ENCODE measurements at places on chromosomes 2 and 18.

GRCh38 chr2:145028101-145028920 lies 508.4 kb upstream of the ZEB2 start:
- DNase-seq, result no peak

GRCh38 chr2:241179899-241180298 lies 8.6 kb upstream of the ANO7 start:
- DNase-seq, result peak; percentile 52

DNA sequence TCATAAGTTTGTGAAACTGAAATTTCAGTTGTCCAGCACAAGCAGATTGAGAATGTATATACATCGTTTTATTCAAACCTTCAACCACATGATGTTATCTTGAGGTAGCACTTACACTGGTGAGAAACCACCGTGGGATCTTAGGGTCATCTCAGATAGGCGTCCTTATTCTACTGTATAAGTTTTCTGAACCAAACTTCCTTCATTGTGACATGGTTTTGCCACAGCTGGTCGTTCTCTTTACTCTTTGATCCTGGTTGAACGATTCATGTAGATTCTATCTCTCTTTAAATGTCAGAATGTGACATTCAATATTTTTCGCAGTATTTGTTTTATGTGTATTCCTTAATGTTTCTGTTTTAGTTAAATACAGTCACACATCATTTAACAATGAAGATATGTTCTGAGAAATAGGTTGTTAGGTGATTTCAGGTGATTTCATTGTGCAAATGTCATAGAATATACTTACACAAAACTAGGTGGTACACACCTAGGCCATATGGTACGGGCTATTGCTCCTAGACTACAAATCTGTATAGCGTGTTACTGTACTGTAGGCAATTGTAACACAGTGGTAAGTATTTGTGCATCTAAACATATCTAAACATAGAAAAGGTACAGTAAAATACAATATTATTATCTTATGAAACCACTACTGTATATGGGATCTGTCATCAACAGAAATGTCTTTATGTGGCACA lies 17.9 kb upstream of the ARHGAP25 start:
- DNase-seq, result no peak

DNA sequence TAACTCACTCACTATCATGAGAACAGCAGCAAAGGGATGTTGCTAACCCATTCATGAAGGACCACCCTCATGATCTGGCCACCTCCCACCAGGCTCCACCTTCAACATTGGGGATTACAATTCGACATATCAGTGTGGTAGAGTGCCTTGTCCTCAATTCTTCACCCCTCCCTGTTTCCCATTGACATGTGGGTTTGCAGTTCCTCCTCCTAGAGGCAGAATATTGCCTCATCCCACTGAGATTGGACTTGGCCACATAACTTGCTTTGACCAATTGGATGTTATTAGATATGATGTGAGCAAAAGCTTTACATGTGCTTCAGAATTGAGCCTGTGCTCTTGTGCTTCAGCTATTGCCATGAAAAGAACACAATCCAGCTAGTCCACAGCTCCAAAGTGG lies 217.0 kb upstream of the CXCR4 start:
- DNase-seq, result no peak

DNA sequence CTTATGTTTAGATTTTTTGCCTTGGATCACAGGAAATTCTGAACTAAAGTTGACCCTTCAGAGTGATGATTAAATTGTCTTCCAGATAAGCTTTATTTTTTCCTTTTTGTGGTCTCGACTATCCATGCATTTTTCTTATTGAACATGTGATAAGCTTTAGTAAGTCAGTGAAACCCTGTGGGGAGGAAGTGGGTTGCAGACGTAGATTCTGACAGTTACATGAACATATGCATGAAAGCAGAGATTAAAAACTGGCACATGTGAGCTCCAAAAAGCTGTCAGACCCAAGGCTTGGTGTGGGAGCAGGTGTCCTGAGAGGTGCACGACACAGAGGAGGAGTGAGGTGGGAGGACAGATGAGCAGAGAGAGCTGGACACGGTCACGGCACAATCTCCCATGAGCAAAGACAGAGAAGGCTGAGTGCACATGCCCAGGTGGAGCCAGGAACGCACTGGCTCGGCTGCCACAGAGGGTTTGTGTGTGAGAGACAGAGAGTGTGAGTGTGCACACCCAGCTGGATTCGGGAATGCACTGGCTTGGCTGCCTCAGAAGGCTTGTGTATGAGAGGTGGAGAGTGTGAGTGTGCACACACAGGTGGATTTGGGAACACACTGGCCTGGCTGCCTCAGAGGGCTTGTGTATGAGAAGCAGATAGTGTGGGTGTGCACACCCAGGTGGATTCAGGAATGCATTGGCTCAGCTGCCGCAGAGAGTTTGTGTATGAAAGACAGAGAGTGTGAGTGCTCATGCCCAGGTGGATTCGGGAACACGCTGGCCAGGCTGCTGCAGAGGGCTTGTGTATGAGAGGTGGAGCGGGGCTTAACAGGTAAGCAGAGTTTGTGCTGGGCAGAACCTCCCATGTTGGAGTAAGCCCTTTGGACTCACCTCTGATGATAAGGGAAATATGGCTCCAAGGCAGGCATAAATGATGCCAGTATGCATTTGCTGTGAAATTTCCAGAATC lies 849.1 kb upstream of the SALL3 start:
- DNase-seq, result no peak

GRCh38 chr2:76445880-76446279 lies 735.2 kb upstream of the GCFC2 start:
- no peak for DNase-seq

DNA sequence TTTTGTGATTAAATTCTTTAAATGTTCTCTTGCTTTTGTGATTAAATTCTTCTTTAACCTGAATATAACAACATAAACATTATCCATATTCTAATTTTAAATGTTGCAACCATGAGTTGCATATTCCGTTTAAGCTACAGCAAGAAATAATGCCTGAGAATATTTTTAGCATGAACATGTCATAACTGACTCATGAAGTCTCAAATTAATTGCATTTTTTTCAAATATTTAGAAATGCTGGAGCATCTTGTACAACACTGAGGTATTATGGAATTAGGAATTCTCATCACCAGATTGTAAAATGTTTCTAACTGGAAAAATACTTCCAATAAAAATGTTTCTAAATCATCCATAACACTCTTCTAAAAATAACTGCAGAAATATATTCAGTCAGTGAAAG lies 14.7 kb downstream of the ROCK2 start:
- DNase-seq, result no peak

- no peak for DNase-seq
These were observed 88.8 kb downstream of the FHOD3 start for GRCh38 chr18:36386150-36386920.

- no peak for DNase-seq
These were observed 17.1 kb downstream of the ANKRD44 start for GRCh38 chr2:197293252-197294007.

DNA sequence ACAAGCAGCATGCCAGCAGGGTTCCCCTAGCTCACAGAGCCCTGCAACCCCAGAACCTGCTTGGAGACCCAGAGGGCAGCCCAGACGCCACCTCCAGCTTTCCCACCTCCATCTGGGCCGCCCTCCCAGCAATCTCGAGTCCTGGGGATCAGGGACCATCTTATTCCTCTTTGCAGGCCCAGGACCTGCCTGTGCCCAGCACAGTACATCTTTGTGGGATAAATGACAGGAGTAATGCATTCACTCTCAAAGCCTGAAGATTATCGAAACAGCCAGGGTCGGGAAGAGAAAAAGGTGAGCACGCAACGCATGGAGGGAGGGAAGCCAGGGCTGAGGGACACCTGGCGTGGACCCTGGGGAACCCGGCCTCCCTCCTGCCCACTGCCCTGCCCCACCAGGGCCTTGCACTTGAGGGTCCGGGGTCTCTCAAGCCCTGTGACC lies 144.1 kb downstream of the NDUFA10 start:
- DNase-seq, result no peak

- no peak for DNase-seq
These were observed 86.8 kb downstream of the RBMS1 start for GRCh38 chr2:160406591-160407392.

DNA sequence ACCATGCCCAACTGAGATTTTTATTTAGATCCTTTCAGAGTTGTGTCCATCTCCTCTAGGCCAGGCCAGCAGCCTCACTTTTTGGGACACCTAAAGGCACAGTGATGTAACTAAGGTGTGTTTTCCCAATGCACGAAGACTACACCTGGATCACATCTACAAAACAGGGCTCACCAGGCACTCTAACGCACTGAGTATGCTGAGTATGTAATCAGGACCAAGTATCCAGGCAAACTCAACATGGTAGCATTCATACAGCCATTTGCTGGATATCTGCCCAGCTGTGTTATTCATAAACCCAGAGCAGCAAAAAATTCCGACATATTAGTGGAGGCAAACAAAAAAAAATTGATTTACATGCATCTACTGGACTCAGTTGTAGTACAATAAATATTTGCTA lies 33.8 kb downstream of the LPIN2 start:
- DNase-seq, result no peak

DNA sequence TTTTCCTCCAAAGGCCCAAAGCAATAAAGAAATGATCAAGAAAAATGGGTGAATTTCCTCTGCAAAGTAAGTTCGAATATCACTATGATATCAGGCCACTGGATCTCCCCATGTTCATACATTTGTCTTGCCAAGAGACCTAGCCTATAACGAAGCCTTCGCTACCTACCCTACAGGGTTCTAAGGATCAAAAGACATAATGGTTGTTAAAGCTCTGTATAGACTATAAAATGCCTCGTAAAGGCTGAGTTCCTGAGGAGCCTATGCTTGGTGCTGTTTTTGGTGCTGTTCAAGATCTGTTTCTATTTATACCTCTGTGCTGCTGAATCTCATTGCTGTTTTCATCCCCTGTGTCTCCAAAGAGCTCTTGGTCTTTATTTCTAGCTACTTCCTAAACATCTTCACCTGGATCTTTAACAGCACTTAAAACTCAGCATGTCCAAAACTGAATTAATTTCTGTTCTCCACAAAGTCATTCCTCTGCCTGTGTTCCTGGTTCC lies 254.4 kb upstream of the CHAC2 start:
- no peak for DNase-seq

DNA sequence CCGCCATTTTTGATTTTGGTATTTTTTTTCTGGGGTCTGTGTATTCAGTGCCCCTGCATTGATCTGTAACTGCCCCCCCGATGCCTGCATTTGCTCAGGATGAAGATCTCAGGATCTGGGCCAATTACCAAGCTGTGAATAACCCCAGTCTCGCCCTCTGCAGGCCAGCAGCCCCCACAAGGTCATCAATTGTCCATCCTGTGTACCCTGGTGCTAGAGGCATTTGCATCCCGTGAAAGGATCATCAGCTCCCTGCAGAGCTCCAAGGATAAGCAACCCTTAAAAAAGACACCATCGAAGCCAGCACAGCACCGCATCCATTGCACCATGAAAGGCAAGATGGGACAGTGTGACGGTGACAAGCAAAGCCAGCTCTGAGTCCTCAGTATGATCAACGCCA lies 154.1 kb upstream of the KLHL29 start:
- DNase-seq, result no peak

DNA sequence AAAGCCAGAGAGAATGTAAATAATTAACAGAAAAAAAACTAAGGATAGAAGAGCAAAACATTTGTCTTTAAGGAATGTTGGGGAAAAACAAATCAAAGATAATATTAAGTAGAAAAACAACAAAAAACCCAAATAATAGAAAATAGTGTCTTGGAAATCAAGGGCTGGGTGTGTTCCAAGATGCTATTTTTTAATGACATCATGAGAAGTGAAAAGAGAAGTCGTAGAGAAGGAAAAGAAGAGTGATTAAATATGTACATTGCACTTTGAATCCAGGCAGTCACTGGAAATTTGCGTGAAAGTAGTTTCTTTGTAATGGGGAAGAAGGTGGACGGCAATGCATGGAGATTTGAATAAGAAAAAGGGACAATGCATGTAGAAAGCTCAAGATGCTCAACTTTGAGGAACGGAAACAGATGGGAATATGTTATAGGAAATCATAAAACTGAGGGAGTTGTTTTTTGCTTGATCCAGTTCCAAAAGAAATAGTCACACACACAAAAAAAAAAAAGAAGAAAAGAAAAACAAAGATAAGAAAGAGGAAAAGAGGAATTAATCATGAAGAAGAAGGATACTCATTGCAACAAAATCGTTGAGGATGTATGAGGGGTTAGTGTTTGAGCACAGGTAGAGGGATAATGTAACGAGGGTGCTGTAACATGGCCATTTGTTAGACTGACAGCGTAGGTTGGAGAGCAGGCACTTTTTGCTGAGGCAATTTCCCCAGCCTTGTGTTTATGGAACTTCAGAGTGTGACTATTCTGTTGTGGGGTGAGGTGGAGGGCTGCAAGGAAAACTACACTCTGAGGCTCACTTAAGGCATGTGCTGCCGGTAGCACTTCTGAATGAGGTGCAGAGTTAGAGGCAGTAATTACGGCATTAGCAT lies 184.1 kb downstream of the CALCRL start:
- no peak for DNase-seq

- DNase-seq, result no peak
These were observed 4.8 kb upstream of the MRPL44 start for GRCh38 chr2:223952280-223952968.

- DNase-seq, result no peak
These were observed 7.1 kb downstream of the ST8SIA3 start for GRCh38 chr18:57359433-57359832.

DNA sequence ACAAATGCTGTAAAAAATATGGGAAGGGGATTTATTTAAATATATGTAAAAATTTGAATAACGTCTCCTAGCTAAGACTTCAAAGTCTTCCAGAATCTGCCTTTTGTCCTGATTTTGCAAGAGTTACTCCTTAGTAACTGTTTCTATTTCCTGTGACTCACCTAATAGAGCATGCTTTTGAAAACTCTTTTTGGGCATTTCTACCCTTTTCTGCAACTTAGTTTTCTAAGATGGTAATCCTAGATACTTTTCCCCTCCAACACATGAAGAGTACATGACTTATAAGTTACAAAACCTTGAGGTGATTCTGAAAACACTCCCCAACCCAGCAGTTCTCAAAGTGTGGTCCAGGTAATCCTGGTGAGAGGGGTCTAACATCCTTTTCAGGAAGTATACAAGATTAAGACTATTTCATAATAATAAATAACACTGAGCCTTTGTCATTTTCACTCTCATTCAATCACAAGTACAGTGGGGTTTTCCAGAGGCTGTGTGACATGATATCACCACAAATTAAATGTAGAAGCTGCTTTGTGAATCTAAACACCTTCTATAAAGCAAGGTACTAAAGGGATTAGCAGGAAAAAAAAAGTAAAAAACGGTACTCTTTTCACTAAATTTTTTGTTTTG lies 31.9 kb downstream of the PPP4R3B start:
- DNase-seq, result no peak

All from activated T-cell treated with anti-CD3 and anti-CD28 coated beads, Interleukin-2, amount 50 U/mL, for 48 hours (primary cell).